ENCODE measurements at places on chromosomes 12 and 14.

GRCh38 chr12:20150835-20151422 lies 217.4 kb upstream of the PDE3A start:
- no peaks in the 10 kb centered on the region for H3K27me3 ChIP-seq
- no peak overlapping the region for H3K4me3 ChIP-seq
- no peak overlapping the region for H3K27ac ChIP-seq
- no peaks in the 10 kb centered on the region for H3K36me3 ChIP-seq

DNA sequence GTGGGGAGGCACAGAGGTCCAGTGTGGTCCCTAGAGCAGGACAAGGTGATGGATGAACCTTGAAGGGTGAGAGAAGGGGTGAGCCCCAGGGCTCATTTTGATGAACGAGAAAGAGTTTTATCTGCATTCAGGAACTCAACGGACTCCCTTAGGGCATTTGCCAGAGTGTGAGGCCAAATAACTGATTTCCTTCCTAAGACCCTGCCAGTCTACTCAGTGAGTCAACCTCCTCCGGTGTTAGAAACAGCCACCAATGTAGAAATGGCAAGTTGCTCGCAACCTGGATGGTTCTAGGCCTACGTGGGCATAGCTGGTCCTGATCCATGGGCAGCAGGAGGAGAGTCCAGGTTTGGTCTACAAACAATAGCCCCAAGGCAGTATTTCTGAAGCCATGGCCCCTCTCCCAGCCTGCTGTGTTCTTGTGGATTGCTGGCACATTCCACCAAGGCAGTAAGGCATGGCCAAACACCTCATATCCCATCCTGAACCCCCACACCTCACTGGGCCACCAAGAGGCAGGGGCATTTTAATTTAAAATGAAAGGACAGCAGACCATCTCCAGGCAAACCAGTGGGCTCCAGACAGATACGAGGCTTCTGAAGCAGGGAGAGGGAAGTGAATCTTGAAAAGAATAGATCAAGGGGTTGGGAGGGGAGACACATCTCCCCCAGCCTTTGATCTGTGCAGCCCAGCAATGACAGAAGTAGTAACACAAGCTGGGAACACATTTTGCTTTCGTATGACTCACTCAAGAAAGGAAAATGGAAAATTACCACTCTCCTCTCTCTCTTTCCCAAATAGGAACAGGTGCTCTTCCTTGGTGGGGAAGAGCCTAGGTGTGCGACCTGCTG lies 25.4 kb upstream of the TESC start:
- no peak overlapping the region for H3K4me3 ChIP-seq
- no peak for DNase-seq
- no peaks in the 10 kb centered on the region for H3K4me1 ChIP-seq
- H3K27ac ChIP-seq, result no peak overlapping the region

GRCh38 chr14:71648725-71649124 lies 283.5 kb upstream of the RGS6 start:
- no peaks in the 10 kb centered on the region for H3K27me3 ChIP-seq
- no peak overlapping the region for H3K4me3 ChIP-seq
- DNase-seq, result no peak
- peaks cover 15% of the 10 kb centered on the region for H3K4me1 ChIP-seq

DNA sequence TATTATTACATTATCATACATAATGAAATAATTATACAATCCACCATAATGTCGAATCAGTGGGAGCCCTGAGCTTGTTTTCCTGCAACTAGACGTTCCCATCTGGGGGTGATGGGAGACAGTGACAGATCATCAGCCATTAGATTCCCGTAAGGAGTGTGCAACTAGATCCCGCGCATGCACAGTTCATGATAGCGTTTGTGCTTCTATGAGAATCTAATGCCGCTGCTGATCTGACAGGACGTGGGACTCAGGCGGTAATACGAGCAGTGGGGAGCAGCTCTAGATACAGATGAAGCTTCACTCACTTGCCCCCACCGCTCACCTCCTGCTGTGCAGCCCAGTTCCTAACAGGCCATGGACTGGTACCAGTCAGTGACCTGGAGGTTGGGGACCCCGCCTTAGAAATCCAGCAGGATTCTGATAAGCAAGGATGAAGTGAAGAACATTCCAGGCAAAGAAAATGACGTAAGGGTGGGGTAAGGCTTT lies 204.6 kb downstream of the ETV6 start:
- H3K36me3 ChIP-seq, result peaks cover 25% of the 10 kb centered on the region
- H3K27ac ChIP-seq, result no peak overlapping the region
- H3K4me3 ChIP-seq, result no peak overlapping the region
- no peak for DNase-seq
- no peaks in the 10 kb centered on the region for H3K27me3 ChIP-seq
- peaks cover 11% of the 10 kb centered on the region for H3K4me1 ChIP-seq

- no peaks in the 10 kb centered on the region for H3K4me1 ChIP-seq
- no peak overlapping the region for H3K4me3 ChIP-seq
- H3K27me3 ChIP-seq, result no peaks in the 10 kb centered on the region
- H3K36me3 ChIP-seq, result no peaks in the 10 kb centered on the region
Measured at GRCh38 chr14:49930720-49931119, 37.8 kb downstream of the ARF6 start.

GRCh38 chr12:76108356-76108755 lies 23.9 kb upstream of the NAP1L1 start:
- no peak overlapping the region for H3K4me3 ChIP-seq
- DNase-seq, result no peak
- peaks cover 4% of the 10 kb centered on the region for H3K4me1 ChIP-seq
- H3K27me3 ChIP-seq, result no peaks in the 10 kb centered on the region
- H3K36me3 ChIP-seq, result no peaks in the 10 kb centered on the region

- DNase-seq, result no peak
- peak overlapping the region; percentile 94 for H3K4me3 ChIP-seq
- H3K4me1 ChIP-seq, result peaks cover 20% of the 10 kb centered on the region
- peak overlapping the region; percentile 89 for H3K27ac ChIP-seq
- peaks cover 48% of the 10 kb centered on the region for H3K36me3 ChIP-seq
Measured at GRCh38 chr12:65828711-65829339, 4.5 kb downstream of the HMGA2 start.

DNA sequence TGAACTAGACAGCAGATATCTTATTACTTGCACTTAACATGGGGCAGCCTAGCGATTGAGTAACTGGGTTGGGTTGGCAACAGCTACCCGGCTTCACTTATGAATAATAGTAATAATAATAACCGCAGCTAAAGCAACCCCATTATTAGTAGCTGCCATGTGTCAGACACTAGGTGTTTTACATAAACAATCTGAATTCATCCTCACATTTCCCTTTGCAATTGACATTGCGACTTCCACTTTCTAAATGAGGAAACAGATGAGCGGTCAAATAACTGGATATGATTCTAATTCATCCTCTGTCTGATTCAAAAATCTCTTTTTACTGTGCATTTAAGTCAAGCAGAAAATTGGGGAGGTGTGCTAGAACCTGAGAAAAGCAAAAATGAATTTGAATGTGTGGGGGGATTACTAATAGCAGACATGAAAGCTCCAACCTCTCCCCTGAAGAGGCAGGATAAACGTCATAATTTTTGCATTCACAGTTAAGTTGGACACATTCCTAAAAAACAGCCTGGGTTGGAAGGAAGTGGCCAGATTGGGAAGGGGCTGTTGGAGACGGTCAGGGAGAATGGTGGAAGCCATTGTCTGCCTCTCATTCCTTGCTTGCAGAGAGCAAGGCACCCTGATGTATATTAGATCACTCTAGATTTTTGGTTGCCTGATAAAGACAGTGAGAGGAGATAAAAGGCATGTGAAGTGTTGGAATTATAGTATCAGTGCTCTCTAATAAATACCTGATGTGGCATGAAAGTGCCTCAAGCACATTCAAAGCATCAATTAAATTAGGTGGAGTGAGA lies 13.1 kb downstream of the EMP1 start:
- H3K4me3 ChIP-seq, result no peak overlapping the region
- no peak for DNase-seq
- H3K27ac ChIP-seq, result peak overlapping the region; percentile 10
- H3K27me3 ChIP-seq, result no peaks in the 10 kb centered on the region

- no peaks in the 10 kb centered on the region for H3K36me3 ChIP-seq
- H3K27me3 ChIP-seq, result no peaks in the 10 kb centered on the region
- peaks cover 15% of the 10 kb centered on the region for H3K4me1 ChIP-seq
- no peak overlapping the region for H3K27ac ChIP-seq
Measured at GRCh38 chr12:64187794-64188193, 34.3 kb downstream of the KICS2 start.

GRCh38 chr12:93713800-93714199 lies 36.6 kb downstream of the CRADD start:
- H3K36me3 ChIP-seq, result no peaks in the 10 kb centered on the region
- no peak overlapping the region for H3K4me3 ChIP-seq
- no peak overlapping the region for H3K27ac ChIP-seq
- H3K27me3 ChIP-seq, result no peaks in the 10 kb centered on the region
- DNase-seq, result no peak
- peaks cover 3% of the 10 kb centered on the region for H3K4me1 ChIP-seq

DNA sequence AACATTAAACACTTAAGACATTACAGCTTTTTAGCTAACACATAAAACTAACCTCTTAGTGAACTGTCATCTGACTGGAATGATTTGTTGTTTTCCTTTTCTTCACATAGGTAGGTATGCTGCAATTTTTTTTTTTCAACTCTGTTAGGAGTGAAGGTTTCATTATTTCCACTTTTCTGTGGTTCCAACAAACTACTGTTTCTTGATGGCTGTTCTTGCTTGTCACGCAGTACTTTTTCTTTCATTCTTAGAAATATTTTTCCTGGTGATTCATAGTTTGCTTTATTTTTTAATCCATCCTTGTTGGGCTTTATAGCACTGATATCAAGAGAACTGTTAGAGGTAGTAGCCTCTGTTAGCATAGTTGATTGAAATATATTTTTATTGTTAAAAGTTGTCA lies 6.3 kb downstream of the MIS18BP1 start:
- DNase-seq, result peak; percentile 7
- H3K36me3 ChIP-seq, result no peaks in the 10 kb centered on the region
- peaks cover 9% of the 10 kb centered on the region for H3K4me1 ChIP-seq
- H3K4me3 ChIP-seq, result no peak overlapping the region

GRCh38 chr14:74524076-74524811 lies 30.7 kb downstream of the ISCA2 start:
- no peaks in the 10 kb centered on the region for H3K27me3 ChIP-seq
- peaks cover 10% of the 10 kb centered on the region for H3K36me3 ChIP-seq
- DNase-seq, result peak; percentile 82
- no peak overlapping the region for H3K4me3 ChIP-seq
- H3K4me1 ChIP-seq, result peaks cover 13% of the 10 kb centered on the region

DNA sequence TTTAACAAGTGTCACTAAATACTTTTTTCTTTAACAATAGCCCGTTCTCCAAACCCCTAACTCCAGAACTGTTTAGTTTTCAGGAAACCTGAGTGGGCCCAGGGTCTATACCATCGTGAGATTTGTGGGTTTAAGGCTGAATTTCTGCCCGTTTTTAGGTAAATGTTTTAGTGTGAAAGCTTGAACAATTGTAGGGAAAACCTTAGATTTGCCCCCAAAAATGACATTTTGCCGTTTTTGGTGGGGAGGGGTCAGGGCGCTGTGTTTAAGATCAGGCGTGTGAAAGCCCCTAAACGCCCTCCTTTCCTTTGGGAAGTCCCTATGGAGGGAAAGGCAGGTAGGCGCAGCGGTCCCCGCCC lies 320 bp upstream of the PRPF39 start:
- peak overlapping the region; percentile 72 for H3K4me3 ChIP-seq
- no peak for DNase-seq
- H3K4me1 ChIP-seq, result peaks cover 11% of the 10 kb centered on the region
- no peak overlapping the region for H3K27ac ChIP-seq
- no peaks in the 10 kb centered on the region for H3K36me3 ChIP-seq

DNA sequence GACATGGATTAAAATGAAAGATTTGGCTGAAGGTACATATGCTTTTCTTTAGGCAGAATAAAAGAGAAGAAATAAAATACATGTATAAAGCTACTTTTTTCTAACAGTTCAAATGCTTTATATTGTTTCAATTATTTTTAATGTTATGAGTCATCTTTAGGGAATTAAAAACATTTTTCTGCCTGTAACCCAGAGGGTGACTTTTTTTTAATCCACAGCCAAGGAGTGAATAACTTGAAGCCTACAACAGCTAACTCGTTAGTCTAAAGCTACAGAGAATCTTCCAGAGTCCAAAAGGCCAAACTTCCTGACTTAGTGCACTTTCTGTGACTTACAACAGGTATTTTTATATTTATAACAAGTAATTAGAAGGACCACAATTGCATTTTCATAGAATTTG lies 151.6 kb downstream of the SEC23A start:
- H3K4me1 ChIP-seq, result peaks cover 6% of the 10 kb centered on the region
- H3K27me3 ChIP-seq, result no peaks in the 10 kb centered on the region
- H3K27ac ChIP-seq, result no peak overlapping the region

DNA sequence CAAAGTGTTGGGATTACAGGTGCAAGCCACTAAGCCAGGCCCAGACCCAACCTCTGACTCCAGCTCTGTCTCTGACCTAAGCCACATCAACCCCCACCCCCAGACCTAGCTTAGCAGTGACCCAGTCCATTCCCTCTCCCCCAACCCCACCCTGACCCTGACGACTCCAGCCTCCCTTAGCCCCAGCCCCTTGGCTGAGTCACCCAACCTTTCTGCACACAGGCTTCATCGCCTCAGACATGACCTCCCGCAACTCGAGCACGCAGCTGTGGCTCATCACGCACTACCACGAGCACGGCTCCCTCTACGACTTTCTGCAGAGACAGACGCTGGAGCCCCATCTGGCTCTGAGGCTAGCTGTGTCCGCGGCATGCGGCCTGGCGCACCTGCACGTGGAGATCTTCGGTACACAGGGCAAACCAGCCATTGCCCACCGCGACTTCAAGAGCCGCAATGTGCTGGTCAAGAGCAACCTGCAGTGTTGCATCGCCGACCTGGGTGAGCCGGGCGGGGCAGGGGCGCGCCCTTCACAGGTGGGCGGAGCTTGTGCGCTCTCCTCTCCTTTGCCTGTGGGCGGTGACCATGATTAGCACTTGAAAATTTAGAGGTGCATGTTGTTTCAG lies 7.8 kb downstream of the ACVRL1 start:
- H3K27me3 ChIP-seq, result no peaks in the 10 kb centered on the region
- H3K36me3 ChIP-seq, result no peaks in the 10 kb centered on the region
- no peaks in the 10 kb centered on the region for H3K4me1 ChIP-seq
- no peak for DNase-seq
- H3K4me3 ChIP-seq, result no peak overlapping the region

GRCh38 chr14:58977366-58977765 lies 211.1 kb upstream of the DAAM1 start:
- H3K4me3 ChIP-seq, result no peak overlapping the region
- H3K27ac ChIP-seq, result no peak overlapping the region
- H3K36me3 ChIP-seq, result no peaks in the 10 kb centered on the region
- H3K4me1 ChIP-seq, result no peaks in the 10 kb centered on the region

DNA sequence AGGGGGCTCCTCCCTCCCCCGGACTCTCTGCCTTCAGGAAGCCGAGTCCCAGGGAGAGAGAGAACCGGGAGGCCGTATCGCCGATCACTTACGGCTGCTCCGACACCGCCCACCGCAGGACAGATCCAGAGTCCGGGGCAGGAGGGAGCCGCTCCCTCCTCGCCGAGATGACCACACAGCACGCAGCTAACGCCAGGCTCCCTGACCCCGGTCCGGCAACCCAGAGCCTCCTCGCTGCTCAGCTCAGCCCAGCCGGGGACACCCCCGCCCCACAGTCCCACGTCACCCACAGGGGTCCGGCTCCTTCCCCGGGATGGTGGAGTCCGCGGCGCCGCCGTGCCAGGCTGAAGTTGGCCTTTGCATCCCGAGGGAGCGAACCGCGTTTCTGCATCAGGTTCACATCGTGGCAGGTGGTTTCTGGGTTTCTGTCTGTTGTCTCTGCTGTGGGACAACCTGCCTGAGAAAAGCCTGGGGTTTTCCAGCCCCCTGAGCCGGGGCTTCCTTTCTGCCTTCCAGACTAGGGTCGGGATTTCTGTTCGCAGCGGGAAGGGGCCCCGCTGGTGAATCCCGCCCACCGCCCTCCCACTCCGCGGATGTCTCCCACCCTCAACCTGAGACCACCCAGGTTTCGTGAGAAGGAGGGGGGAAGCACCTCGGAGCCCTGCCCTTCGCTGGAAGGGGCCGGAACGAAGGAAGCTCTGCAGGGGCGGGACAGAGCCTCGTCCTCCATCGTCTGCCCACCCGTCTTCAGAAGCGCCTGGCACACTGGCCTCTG lies 61.2 kb downstream of the NOC4L start:
- no peaks in the 10 kb centered on the region for H3K4me1 ChIP-seq
- no peaks in the 10 kb centered on the region for H3K36me3 ChIP-seq
- no peak overlapping the region for H3K4me3 ChIP-seq
- peaks cover 26% of the 10 kb centered on the region for H3K27me3 ChIP-seq
